Hematopoietic multipotent progenitor cell treated with erythropoietin and hydrocortisone succinate and interleukin-3 and kit ligand, for 4 days (in vitro differentiated cells): ENCODE measurements at places on chromosomes 2 and 18.

DNA sequence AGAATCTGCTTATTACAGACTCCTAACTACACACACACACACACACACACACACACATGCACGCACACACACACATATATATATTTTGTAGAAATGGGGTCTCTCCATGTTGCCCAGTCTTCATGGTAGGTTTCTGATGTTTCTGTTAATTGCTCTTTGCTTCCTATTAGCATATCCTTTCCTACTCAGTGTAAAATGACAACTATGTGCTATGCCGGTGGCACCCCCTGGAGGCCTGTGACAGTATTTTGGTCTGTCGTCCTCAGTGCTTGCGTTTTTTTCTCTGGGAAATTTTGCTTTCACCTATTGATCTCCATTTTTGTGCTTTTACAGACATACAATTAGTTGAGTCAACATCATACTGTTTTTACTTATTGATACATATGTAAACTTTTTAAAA is 322.1 kb downstream of the LRRTM1 start:
- peak; percentile 44 for DNase-seq

DNA sequence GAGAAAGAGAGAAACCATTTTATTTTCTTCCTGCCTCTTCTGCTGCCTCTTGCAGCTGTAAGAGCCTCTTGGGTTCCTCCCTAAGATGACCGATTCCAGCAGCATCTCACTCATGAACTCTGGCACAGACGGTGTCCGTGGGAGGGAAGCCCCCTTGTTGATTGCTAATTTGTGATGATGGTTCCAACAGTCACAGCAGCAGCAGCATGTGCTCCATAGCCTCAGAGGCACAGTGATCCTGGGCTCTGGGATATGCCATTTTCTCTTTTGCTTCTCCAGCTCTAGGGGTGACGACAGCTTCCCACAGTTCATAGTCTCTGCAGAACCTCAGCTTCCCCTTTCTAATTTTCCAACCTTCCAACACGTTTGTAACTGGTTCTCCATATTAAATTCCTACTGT is 324.2 kb upstream of the HS6ST1 start:
- no peak for DNase-seq

- DNase-seq: peak; percentile 81
Measured at GRCh38 chr2:214808981-214809750, at the start of gene BARD1. BARD1 (minus strand) TSS chr2:214809683; CDS start chr2:214809569, 114 bp downstream.

- DNase-seq: no peak
Measured at GRCh38 chr18:30150586-30151250, 891.8 kb downstream of the DSC3 start.

- no peak for DNase-seq
Measured at GRCh38 chr18:64765908-64766307, 617.0 kb upstream of the LINC00305 start.

DNA sequence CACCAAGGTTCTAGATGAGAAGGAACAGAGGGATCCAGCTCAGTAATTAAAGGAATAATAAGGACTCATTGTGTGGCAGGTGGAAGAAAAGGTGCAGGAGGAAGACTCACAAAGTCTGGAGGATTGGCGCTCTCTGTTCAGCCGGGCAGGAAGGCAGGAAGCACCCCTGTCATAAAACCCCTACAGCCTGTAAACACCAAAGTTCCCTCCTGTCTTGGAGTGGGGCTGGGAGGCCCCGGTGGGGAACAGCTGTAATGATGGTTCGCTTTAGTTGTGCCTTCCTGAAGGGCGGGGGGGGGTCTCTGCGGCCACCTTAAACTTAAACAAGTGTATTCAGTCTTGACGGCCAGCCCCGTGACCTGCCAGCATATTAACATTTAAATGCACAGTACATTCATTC is 84.3 kb downstream of the GBX2 start:
- DNase-seq: no peak

DNA sequence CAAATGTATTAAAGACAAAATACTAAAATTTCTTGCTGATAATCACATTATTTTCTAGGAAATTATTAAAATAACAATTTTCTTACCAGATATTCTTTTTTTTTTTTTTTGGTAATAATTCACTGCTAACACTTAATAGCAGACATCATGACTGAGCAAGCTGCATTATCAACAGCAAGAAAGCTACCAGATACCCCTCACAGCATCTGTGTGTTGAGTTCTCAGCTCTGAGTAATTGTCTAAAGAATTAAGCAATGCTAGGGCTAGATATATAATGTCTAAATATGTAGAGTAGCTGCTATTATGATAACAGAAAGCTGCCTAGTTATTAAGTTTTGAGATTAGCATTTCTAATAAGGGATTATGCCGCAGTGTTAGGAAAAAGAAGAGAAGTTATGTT is 754.3 kb upstream of the PKDCC start:
- no peak for DNase-seq

DNA sequence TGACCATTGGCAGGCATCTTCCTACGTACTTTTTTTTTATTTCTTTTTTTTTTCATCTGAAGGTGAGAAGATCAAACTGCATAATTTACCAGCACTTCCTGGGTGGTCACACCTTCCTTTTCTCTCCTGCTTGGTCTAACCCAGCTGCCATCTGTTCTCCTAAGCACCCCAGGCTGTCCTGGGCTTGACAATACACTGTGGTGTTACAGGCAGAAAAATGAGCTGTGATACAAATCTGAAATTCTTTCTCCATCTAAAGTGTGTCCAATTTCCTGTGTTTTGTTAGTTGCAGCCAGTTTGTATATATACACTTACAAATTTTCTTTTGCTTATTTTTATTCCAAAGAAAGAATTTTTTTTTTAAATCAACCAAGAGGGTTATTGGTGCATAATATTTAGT is 786.0 kb upstream of the ZEB2 start:
- no peak for DNase-seq

- DNase-seq: no peak
Measured at GRCh38 chr2:37897511-37897910, 27.6 kb upstream of the RMDN2 start.

- DNase-seq: no peak
Measured at GRCh38 chr2:142819411-142819810, 58.1 kb upstream of the KYNU start.

DNA sequence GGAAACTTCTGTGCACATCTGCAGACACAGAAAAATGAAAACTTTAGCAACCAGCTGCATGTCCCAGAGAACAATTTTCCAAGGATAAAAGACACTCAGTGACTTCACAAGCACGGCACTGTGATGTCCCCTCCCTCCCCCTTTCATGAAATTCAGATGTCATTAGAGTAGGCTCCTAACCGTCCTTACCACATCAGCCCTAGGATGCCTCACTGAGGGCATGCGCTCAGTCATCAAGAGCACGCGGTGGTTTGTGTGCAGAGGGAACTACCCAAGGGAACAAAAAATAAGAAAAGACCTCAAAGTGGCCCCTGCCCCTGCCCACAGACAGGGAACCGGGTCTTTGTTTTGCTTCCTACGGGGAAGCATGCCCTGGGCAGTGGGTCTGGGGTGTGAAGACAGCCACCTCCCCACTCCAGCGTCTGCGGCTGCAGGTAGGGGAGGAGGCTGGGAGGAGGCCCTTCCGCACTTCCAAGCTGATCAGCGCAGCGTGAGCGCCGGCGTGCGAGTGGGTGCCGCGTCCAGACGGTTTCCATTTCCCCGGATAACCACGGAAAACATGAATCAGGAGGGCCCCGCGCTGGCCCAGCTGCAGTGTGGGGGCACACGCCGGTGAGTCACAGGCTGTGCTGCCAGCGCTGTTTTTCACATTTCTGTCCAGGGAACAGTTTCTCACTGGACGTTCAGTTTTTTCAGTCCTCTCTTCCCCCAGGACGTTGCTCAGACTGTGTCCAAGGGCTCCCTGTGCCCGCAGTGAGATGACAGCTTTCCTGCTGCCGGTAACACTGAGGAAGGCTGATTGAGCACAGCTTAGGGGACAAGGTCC is 70.6 kb downstream of the COPS8 start:
- peak; percentile 8 for DNase-seq

DNA sequence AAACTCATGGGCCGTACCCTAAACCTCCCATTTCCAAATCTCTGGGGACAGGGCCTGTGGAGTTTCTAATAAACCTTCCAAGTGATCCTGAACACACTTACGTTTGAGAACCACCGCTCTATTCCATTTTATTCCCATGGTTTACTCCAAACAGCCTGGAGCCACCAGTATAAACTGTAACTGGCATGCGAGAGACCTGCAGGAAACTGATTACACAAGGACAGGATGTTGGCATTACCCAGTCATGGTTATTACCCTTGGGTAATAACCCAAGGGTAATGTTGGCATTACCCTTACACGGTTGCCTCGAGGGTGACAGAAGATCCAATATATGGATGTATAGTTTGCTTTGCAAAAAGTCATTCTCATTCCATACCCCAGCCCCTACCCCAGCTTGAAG is 37.0 kb upstream of the YPEL5 start:
- DNase-seq: peak; percentile 45

DNA sequence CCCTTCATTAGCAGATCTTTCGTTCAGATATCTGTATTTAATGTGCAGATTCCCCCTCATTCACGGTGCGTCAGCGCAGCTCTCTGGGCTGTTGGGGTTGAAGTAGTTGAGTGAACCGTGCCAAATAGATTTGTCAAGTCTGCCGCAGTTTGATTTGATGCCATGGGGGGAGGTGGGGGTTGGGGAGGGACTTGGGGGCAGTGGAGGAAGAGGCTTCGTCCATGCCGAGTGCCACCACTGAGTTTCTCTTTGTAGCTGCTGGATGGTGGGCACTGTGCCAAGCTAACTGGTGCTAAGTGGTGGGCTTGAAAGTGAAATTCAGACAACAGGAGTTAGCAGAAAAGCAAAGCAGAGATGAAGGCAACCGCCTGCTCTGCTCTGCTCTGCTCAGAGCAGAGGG is 47.9 kb downstream of the NRP2 start:
- DNase-seq: no peak

DNA sequence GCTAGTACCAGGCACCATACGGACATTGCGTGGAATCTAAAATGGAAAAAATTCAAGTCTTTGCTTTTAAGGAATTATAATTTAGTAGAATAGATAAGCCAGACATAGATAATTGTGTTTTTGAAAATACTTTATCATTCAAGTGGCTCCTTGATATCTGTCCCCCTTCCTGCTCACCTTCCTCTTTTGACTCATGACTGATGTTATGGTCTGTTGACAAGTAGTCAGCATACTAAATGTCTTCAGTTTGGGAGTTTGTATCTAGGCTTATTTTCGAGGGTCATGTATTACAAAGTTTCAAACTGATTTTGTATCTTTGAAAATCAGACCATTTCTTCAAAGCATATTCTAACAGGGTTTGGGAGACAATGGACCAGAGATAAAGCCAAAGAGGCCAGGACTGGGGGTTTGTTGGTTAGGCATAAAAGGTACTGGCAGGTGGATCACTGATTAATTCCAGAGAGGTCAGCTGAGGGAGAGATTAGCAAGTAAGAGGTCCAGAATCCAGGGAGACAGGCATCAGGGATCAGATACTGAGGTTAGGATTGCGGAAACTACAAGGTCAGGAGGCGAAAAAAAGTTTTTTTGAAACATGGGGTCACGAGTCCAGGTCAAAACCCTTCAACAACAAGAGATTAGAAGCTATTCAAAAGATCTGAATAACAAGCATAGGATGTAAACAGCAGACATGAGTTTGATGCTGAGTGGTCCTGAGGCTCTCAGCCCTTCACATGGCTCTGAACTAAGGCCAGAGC is 31.5 kb upstream of the KLHL14 start:
- no peak for DNase-seq

DNA sequence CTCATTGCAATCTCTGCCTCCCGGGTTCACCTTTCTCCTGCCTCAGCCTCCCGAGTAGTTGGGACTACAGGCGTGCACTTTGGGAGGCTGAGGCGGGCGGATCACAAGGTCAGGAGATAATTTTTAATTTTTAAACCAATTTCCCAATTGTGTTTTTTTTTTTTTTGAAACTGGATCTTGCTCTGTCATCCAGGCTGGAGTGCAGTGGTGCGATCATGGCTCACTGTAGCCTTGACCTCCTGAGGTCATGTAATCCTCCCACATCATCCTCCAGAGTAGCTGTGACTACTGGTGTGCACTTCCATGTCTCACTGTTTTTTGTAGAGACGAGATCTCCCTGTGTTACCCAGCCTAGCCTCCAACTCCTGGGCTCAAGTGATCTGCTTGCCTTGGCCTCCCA is 49.3 kb downstream of the GLS start:
- DNase-seq: no peak

- no peak for DNase-seq
Measured at GRCh38 chr2:101766337-101766736, 68.8 kb downstream of the MAP4K4 start.

GRCh38 chr18:658947-659533 is 1.6 kb downstream of the TYMS start:
- DNase-seq: no peak

DNA sequence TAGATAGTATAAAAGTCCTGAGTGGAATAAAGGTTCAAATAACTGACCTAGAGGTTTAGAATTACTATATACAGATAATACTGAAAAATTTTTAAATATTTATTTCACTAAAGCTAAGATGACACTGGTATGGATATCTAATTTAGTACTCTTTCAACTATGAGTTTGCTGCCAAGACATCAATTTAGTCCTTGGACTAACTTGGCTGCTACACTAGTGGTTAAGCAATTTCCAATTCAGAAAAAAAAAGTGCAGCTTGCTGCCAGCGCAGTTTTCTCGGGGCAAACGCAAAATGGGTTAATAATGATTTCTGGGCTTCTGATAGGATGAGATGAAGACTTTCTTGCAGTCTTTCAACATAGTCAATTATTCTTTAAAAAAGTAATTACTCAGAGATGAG is 10.8 kb downstream of the BUB1 start:
- no peak for DNase-seq

DNA sequence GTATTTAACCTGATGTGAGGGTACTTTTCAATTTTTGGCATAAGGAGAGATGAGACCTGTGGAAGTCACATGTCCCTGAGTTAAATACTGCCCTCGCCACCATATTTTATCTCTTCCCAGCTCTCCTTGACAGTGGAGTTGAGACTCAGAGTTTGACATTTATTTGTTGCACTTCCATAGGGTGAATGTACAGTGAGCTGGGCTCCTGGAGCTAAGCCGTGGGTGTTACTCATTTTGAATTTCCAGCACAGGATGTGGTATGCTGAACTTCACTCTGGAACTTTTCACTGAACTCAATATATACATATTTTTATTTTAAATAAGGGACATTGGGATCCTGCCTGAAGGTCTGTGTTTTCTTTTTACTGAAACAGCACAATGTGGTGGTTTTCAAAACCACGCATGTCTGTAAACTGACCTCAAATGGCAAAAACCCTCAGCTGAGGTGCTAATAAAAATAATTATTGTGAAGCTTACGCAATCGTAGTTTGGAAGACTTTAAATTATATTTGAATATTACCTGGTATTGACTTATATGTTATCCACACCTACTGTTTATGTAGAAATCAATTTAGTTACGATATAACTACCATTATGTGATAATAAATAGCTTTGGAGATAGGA is 12.1 kb downstream of the RNF144A start:
- peak; percentile 31 for DNase-seq

- DNase-seq: no peak
Measured at GRCh38 chr2:240280621-240281020, 140.2 kb upstream of the OTOS start.

- DNase-seq: peak; percentile 54
Measured at GRCh38 chr2:225037415-225038230, 4.6 kb downstream of the DOCK10 start.

GRCh38 chr2:127411653-127412369 is 6.4 kb upstream of the PROC start:
- DNase-seq: peak; percentile 48

GRCh38 chr2:146246736-146247523 is 1597.9 kb upstream of the ACVR2A start:
- no peak for DNase-seq
